ENCODE measurements at places on chromosomes 7 and 10.

- no peak for DNase-seq
Measured at GRCh38 chr7:69959789-69960499, 361.7 kb downstream of the AUTS2 start.

DNA sequence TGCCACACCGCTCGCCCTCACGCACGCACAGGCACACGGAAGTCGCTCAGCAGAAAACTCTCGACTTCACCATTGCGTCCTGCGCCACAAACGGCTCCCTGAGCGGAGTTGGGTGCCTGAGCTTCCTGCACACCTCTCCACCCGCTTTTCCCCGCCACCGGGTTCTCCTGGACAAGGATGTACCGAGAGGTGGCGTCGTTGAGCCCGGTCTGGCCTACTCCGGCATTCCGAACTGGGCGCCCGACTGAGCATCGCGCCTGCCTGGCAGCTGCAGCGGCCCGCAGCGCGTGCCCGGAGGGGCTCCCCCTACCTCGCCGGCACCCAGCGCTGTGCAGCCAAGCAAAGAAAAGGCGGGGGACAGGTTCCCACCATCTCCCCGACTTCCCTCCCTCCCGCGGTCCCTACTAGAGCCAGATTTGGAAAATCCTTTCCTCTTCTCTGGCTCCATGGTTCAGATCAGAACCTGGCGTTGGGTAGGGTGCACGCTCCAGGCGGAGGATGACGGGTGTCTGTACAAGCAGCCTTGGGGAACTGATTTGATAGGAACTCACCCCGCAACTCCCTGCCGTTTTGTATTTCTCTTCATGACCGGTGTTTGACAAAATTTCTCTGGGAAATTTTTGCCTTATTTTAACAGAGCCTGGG is 1.7 kb downstream of the SORCS3 start:
- no peak for DNase-seq

- peak; percentile 71 for DNase-seq
Measured at GRCh38 chr10:93379731-93380575, 102.2 kb downstream of the MYOF start.

DNA sequence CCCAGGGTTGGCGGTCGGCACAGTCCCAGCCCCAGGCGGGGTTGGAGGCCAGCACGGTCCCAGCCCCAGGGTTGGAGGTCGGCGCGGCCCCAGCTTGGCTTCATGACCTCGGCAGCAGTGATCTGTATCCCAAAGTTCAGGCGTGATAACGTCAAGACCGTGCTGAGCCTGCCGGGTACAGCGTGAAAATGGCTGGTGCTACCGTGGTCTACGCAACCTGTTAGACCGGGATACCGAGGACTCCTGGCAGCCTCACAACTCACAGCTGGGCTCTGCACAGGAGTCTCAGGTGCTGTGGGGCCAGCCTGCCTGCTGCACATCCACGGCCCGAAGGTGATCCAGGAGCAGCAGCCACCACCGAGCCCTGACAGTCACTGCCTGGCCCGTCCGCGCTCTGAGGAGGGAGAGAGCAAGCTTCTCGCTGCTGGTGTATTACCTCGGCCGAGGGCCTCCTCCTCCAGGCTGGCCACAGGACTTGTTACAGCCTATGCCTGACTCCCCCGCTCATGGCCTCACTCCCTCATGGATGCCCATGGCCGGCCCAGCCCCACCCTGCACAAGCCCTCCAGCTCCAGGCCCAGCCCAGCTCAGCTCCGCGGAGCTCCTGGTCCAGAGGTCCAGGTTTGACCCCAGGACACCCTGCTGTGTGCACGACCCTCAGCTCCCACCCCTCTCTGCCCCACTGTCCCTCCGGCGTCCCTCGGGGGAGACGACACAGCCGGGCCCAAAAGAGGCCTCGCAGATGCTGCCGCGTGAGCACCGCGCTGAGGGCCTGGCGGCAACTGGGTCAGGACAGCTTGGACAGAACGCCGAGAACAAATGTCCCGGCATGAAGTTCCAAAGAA is 156.0 kb downstream of the ELFN1 start:
- no peak for DNase-seq

DNA sequence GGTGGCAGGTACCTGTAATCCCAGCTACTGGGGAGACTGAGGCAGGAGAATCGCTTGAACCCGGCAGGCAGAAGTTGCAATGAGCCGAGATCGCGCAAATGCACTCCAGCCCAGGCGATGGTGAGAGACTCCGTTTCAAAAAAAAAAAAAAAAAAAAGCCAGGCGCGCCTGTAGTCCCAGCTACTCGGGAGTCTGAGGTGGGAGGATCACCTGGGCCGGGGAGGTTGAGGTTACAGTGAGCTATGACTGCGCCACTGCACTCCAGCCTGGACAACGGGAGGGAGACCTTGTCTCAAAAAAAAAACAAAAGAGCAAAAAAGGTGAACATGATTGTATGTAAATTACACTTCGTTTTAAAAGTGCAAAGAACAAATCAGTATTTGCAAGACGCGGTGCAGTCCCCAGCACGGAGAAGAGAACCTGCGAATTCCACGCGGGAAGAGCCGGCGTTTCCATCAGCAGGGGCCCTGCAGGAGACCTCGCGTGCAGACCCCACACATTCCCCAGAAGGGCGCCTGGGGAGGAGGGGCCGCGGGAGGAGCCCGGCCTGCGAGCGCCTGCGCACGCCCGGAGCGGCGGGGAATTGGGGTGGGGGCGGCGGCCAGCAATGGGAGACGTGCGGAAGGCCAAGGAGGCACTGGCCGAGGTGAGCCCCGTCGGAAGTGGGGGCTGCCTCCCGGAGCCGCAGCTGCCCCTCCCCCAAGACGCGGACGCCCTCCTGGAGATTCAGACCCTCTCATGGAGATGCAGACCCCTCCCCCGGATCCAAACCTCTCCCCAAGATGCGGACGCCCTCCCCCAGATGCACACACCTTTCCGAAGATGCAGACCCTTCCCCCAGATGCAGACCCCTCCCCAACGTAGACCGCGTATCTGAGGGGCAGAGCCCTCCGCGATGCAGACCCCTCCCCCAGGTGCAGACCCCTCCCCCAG is 16.7 kb upstream of the SUN1 start:
- DNase-seq, result no peak

DNA sequence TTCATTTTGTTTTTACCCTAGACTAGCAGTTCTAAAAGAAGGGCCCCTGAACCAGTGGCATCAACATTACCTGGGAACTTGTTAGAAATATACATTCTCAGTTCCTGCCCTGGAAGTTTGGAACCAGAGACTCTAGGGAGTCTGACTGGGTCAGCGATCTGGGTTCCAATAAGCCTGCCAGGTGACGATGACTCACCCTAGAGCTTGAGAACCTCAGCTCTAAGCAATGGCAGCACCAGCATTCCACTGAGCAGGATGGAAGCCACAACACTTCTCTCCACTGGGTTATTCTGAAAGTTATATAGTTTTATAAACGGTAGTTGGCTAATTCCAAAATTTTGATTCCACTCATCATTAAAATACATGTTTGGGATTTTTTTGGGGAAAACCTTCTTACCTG is 97.0 kb upstream of the AMPH start:
- no peak for DNase-seq

DNA sequence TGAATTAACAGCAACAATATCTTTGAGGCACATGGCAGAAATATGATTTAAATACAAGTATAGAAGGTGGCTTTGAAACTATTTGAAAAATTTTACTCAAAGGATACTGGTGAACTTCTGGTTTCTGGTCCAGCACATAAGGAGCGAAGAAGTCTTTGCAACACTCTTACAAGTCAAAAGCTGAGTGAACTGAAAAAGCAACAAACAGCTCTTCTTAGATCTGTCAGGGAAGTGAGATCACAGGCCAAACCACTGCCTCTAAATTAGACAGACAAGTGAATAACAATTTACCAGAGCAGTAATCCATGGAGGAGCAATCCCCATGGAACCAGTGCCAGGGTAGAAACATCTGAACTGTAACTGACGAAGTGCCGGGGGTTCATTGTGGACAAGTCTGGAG is 9.6 kb upstream of the VWC2 start:
- DNase-seq, result no peak

DNA sequence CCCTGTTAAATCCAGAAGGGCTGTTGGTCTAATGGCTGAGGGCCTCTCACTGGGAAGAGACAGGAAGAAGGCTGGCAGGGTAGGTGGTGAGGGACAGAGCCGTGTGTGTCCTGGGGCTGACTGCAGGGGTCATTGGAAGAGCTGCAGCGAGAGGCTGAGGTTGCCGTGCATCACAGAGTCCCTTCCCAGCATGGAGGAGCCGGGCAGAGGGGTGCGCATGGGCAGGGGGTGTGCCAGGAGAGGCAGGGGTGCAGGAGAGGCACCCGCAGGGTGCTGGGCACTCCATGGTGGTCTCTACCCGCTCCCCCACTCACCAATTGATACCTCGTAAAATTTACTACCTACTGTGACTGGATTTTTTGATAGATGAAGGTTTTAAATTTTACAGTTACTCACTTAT is 124.3 kb downstream of the ACTR3B start:
- DNase-seq, result no peak

- DNase-seq, result no peak
Measured at GRCh38 chr10:106877574-106877973, 286.9 kb downstream of the SORCS1 start.

DNA sequence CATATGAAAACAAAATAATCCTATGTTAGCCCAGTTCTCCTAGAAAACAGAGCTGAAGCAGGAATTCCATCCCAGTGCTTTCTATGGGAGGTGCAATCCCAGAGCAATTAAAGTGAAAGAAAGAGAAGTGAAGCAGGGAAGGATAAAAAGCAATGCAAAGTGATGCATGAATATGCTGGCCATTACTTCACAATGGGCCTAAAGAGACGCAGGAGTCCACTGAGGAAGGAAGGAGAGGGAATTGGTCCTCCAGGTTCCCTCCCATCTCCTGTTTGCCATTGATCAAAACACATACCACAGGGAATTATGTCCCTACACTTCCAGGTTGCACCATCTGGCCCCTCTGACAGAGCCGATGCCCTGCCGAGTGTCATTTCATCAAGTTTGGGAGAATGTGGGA is 392.2 kb upstream of the NFE2L3 start:
- DNase-seq, result no peak

- no peak for DNase-seq
Measured at GRCh38 chr10:110344622-110345021, 39.9 kb upstream of the SMNDC1 start.

GRCh38 chr10:1665681-1666080 is 71.6 kb downstream of the ADARB2 start:
- no peak for DNase-seq

DNA sequence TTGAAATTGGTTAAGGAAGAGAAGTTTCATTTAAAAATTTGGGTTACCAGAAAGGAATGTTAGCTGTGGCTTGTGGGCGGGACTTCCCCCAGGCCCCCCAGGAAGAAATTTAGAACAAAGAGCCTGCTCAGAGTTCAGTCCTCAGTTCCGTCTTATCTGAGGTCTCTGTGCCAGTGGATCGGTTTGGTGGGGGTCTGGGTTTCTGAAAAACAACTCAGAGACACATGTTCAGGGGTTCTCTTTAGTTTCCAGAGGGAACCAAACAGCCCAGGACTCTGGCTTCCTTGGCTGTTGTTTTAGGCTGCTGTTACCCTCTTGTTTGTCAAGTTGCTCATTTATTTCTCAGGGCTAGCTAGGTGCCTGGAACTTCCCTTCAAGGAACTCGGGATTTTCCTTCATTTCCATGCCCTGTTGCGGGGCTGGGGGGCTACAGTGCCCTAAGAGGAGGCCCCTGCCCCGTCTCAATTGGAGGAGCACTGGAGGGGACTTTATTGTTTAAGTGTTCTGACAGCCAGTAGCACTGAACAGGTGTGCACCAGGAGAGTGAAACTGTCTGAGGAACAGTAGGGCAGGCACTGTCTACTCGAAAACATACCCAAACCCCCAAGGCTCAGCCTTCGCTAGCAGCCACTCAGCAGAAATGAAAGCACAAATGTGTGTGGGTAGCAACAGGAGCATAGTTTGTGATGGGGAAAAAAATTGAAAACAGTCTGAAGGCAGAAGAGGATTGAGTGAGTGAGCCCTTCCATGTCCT is 59.9 kb downstream of the ALOX5 start:
- DNase-seq, result no peak

DNA sequence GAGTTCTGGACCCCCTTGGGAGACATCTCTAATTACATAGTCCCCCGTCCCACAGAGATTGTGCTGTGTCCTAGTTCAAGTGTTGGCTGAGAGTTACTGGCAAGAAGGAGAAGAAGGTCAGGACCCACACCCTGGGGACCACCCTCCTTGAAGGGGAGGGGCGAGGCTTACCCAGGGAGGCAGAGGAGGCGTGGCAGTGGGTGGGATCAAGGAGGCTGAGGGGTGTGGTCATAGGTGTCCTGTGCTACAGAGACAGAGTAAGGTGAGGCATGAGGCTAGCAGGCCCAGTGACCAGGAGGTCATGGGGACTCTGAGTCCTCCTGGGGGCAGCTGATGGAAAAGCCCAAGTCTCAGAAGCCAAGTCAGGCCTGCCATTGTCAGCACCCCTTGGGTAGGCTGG is 29.4 kb upstream of the ADCYAP1R1 start:
- no peak for DNase-seq

GRCh38 chr7:135519233-135519688 is 9.4 kb upstream of the CNOT4 start:
- no peak for DNase-seq

- no peak for DNase-seq
Measured at GRCh38 chr10:92990615-92991014, 70.0 kb upstream of the CYP26C1 start.

GRCh38 chr7:28609608-28610007 is 197.3 kb downstream of the CREB5 start:
- no peak for DNase-seq

DNA sequence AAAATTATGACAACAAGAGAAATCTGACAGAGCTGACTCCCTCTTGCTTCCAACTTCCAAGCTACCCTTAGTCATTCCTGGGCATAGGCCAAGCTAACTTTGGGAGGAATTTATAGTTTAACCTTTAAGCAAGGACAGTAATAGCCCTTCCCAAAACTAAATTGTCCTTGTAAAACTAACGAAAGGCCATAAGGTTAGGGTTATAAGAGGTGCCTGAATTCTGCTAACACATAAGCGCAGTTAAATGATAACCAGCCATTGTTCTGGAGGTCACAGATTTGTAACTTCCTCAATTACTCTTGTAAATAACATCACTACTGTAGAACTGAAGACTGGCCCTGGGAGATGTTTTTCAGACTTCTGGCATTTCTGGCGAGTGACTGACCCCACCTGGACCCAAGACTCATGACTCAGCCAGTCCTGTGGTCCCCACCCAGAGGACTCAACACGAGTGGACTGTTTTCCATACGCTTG is 481.2 kb downstream of the KCNMA1 start:
- peak; percentile 67 for DNase-seq

DNA sequence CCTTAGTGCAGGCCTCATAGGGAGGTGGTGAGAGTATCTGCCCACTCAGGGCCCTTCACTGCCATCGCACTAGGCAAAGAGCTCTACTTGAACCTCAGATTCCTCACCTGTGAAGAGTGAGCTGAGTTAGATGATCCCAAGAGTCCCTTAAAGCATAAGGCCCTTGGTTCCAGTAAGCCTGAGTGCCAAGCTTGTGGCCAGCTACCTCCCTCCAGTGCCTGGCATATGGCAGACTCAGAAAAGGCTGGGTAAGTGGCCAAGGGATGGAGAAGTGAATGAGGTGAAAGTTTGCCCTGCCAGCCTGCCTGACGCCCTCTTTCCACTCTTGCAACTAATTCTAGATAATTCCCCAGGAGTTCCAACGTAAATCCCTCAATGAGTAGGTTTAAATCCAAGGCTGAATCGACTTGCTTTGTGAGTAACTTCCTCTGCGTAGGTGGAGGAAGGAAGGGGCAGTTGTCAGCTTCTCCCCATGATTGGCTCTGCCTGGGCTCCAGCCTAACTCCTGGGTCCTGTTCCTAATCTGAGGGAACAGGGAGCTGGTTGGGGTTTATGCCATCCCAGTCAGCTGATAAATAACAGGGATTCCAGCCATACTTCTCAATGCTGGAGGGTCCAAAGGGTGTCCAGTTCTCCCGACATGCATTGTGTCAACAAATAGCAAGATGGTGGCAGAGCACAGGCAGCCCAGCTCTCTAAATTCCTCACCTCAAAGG is 14.2 kb downstream of the DUSP5 start:
- DNase-seq, result peak; percentile 80

- peak; percentile 48 for DNase-seq
Measured at GRCh38 chr7:136953386-136953785, 84.9 kb downstream of the CHRM2 start.

All from fibroblast of pulmonary artery (primary cell).